Osteocyte (in vitro differentiated cells): ENCODE measurements at places on chromosomes 3 and 15. TPM values are rescaled to one million over a fixed set of nuclear protein-coding genes. Genes with fewer than 3 reads are reported as not detected.

DNA sequence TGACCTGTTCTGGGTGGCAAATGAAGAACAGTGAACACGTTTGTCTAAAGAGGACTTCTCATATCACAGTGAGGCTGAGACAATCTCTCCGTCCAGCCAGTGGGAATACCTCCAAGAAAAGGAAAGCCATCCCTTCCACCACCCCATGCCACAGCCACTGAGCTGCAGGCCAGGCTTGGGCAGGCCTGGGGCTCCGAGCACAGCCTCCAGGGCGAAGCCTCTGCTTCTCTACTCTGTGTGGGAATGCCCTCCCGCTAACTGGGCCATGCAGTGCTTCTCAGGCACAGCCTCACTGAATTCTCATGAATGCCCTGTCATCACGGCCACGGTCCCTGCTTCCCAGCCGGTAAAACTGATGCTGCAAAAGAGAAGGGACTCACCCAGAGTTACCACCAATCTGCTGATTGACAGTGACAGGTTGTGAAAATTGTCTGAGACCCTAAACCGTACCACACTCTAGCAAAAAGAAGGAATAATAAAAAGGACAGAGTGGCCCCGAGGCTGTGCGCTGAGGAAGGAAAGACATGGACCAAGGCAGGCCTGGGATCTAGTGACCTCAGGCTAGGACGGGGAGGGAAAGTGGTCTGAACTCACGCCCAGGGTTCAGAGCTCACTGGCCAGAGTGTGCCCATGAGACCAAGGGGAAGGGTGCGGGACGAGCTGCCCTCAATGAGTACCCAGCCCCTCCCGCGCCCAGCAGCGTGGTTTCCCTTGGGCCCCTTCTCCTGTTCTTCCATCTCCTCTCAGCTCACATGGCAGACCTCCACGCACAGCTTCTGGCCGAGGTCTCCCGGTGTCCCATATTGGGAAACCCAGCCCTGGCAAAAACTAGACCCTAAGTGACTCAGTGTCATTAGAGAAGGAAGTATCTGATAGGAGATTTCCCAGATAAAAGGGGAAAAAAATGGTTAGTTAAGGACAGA is 52.8 kb downstream of the DHX30 start:
- H3K36me3 ChIP-seq: peaks cover 40% of the 10 kb centered on the region
- H3K27me3 ChIP-seq: no peaks in the 10 kb centered on the region
- DNase-seq: no peak
- no peaks in the 10 kb centered on the region for H3K4me1 ChIP-seq

GRCh38 chr3:142657033-142657432 is 60.8 kb downstream of the PLS1 start:
- no peak for DNase-seq
- no peak overlapping the region for H3K4me3 ChIP-seq
- H3K4me1 ChIP-seq: peaks cover 9% of the 10 kb centered on the region

GRCh38 chr3:100256731-100257151 is 4.1 kb upstream of the TBC1D23 start:
- no peak for DNase-seq
- H3K4me1 ChIP-seq: peaks cover 30% of the 10 kb centered on the region
- H3K4me3 ChIP-seq: no peak overlapping the region

DNA sequence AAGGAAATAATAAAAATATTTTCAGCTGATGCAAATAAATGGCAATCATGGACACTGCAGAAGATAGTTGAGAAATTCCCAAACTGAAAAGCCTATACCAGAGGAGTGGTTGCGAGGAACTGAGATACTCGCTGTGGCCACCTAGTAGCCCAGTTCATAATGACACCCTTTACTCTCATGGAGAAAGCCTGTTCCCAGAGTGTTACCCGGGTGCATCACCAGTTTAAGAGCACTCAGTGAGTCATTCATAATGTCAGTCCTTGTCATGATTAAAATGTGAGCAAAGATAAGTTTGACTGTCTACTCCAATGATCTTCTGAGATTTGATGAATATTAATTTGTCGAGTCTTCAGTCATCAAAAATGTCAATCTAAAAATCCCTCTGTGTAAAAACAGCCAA is 138.4 kb upstream of the LRRC3B start:
- no peak overlapping the region for H3K4me3 ChIP-seq
- no peak for DNase-seq

- H3K36me3 ChIP-seq: no peaks in the 10 kb centered on the region
- H3K4me1 ChIP-seq: no peaks in the 10 kb centered on the region
- no peak overlapping the region for H3K4me3 ChIP-seq
- no peak for DNase-seq
Observed at GRCh38 chr3:87997298-87997697, 61.5 kb downstream of the CGGBP1 start.

GRCh38 chr15:68493629-68494028 is 61.7 kb upstream of the ITGA11 start:
- H3K4me3 ChIP-seq: no peak overlapping the region
- H3K27me3 ChIP-seq: no peaks in the 10 kb centered on the region
- no peaks in the 10 kb centered on the region for H3K36me3 ChIP-seq
- H3K4me1 ChIP-seq: peaks cover 48% of the 10 kb centered on the region
- no peak for DNase-seq

DNA sequence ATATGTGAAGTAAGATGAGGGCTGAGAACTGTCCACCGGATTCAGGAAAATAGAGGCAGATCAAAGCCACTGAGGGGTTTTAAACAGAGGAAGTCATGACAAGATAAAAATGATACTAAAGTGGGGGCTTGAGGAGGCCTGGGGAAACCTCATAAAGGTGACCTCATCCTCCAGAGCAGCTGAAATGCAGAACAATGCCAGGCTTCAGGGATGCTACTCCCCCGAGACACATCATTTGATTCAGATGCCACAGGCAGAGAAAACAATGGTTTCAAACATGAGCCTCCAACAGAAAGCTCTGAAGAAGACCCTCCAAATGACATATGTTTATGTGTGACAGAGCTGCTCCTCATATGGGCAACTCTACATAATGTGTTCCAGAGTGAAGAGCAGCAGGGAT is 6.4 kb downstream of the CFAP20DC start:
- no peaks in the 10 kb centered on the region for H3K36me3 ChIP-seq
- no peaks in the 10 kb centered on the region for H3K27me3 ChIP-seq
- peaks cover 4% of the 10 kb centered on the region for H3K4me1 ChIP-seq
- no peak overlapping the region for H3K27ac ChIP-seq

DNA sequence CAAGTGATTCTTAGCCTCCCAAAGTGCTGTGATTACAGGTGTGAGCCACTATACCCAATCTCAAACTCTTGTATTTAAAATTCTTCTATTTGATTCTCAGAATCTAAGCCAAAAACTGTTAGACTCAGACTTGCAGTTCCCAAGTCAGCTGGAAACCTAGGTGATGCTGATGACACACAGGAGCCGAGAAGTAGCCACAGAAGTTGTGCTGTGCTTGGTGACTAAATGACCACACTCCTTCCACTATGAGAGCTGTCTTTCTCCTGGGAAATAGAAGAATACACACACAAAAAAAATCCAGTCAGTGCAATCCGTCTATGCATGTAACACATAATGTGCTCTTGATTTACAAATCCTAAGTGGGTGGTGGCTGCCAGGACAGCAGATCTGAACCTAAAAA is 33.9 kb downstream of the ILDR1 start:
- no peak overlapping the region for H3K4me3 ChIP-seq
- no peak overlapping the region for H3K27ac ChIP-seq
- no peak for DNase-seq
- no peaks in the 10 kb centered on the region for H3K36me3 ChIP-seq
- no peaks in the 10 kb centered on the region for H3K27me3 ChIP-seq
- no peaks in the 10 kb centered on the region for H3K4me1 ChIP-seq

DNA sequence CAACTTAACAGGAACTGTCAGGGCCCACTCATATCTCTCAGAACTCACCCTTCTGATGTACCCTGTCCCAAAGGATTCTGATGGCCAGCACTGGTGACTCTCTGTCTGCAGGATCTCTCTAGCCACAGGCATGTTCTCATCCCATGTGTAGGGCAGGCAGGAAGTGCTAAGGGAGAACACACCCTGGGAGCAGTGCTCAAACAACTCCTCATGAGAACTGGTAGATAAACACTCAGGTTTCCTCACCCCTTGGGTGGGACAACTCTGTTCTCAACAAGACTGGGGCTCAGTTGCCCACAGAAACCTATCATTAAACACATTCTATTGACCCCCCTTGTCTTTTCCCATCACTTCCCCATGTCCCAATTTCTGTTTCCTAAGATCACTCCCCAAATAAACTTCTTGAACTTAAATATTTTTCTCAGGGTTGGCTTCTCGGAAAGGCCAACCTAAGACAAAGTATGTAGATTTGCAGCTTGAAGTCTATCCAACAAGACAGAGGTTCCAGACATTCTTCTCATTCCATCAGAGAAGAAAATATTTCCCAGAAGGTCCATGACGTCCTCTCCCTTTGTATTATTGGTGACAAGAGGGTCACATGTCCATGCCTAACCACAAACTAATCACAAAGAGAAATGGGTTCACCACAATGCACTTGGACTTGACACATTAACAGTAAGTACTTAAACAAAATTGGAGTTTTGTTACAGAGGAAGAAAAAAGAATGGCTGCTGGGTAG is 276.6 kb upstream of the GADL1 start:
- H3K4me1 ChIP-seq: peaks cover 54% of the 10 kb centered on the region
- H3K27me3 ChIP-seq: no peaks in the 10 kb centered on the region
- H3K4me3 ChIP-seq: no peak overlapping the region
- H3K27ac ChIP-seq: peak overlapping the region; percentile 87
- H3K36me3 ChIP-seq: no peaks in the 10 kb centered on the region

DNA sequence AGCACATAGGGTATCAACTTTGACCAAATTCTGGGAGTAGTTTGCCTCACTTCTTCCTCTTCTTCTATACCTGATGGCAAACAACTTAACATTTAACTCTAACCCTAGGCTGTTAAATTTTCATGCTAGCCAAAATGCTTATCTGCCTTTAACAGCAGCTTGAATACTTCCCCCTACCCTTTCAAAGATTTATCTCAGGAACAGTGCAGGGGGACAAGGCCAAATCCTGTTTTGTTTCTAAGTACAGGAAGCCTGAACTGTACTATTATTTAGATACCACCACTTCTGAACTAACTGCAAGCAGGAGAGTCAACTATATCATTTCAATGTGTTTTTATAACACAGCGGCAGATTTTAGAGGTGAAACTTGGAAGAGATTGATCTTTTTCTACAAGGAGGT is 104.0 kb upstream of the CNTN6 start:
- H3K4me3 ChIP-seq: no peak overlapping the region
- no peak for DNase-seq
- no peaks in the 10 kb centered on the region for H3K27me3 ChIP-seq
- H3K27ac ChIP-seq: no peak overlapping the region
- no peaks in the 10 kb centered on the region for H3K4me1 ChIP-seq

DNA sequence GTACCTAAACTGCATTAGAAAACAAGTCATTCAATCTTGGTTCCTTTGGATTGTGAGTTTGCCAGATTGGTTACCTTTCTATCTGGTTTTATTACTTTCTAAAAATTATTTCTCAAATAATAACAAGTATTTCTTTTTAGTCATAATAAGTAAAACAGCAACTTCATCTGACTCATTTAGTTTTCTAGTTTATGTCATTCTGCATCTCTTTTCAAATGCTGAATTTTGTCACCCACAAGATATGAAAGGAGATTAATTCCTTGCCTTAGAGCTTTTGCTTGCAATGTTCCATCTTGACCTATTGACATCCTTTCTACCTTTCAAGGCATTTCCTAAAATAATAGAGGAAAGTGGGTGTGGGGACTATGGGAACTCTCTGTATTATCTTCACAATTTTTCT is 253.6 kb upstream of the PEX5L start:
- peaks cover under 1% of the 10 kb centered on the region for H3K27me3 ChIP-seq
- no peak for DNase-seq
- no peaks in the 10 kb centered on the region for H3K36me3 ChIP-seq

DNA sequence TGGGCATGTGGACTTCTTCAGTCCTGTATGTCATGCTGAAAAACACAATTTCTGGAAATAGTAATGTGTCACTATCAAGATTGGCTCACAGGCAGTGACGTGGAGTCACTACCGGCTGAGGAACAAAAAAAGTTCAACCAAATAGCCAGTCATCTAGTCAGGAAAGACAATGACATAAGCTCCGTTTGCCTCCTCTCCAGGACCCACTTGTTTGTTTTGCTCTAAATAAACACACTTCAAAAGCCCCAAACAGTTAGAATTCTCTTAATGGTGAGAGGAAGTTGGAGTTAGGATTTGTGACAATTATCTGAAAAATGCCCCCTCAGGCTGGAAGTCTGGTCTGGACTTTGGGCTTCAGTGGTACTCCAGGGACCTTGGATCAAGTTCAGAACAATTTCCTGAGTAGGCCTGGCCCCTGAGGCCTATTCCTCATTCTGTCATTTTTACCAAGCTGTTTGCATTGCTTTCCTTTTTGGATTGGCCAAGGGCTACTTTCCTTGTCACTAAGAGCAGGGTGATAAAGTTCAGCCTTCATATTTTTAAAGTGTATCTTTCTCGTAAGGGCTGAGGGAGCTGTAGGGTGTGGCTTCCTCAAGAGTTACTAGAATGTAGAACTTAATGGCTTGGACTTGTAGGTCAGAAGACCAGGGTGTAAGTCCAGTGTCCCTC is 98.9 kb downstream of the EOMES start:
- no peaks in the 10 kb centered on the region for H3K27me3 ChIP-seq
- no peaks in the 10 kb centered on the region for H3K36me3 ChIP-seq
- H3K4me1 ChIP-seq: peaks cover 30% of the 10 kb centered on the region
- peak overlapping the region; percentile 82 for H3K27ac ChIP-seq
- no peak overlapping the region for H3K4me3 ChIP-seq

DNA sequence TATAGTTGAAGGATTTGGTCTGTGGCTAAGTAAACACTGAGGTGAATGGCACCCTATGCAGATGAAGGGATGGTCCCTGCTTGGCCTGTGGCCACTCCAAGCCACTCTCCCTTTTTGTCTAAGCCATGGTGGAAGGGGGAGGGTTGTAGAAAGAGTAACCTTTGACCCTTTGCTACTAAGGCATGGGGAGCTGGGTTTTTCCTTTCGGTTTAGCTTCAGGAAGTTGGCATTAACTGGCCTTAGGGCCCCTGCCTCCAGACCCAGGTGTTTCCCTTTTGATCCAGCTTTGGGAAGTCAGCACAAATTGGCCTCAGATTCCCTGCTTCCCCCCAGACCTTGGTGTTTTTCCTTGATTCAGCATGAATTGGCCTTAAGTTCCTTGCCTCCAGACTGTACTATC is 49.5 kb downstream of the EFCAB12 start:
- H3K36me3 ChIP-seq: no peaks in the 10 kb centered on the region
- H3K4me3 ChIP-seq: no peak overlapping the region
- H3K4me1 ChIP-seq: no peaks in the 10 kb centered on the region
- no peaks in the 10 kb centered on the region for H3K27me3 ChIP-seq

DNA sequence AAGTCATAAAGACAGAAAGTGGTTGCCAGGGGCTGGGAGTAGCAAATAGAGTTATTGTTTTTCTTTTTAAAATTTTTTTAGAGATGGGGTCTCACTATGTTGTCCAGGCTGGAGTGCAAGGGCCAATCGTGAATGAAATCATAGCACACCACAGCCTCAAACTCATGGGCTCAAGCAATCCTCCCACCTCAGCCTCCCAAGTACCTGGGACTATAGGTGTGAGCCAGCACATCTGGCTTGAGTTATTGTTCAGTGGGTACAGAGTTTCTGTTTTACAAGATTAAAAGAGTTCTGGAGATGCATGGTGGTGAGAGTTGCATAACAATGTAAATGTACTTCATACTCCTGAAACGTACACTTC is 23.6 kb downstream of the PFKFB4 start:
- H3K4me3 ChIP-seq: no peak overlapping the region
- no peaks in the 10 kb centered on the region for H3K27me3 ChIP-seq
- H3K36me3 ChIP-seq: peaks cover 27% of the 10 kb centered on the region
- H3K4me1 ChIP-seq: no peaks in the 10 kb centered on the region
- H3K27ac ChIP-seq: no peak overlapping the region

The ARGFX gene
- total RNA-seq: not detected in 2 replicates

The RPL4 gene
- total RNA-seq: 2,560 and 2,646 TPM in 2 replicates

The RTP1 gene
- total RNA-seq: not detected in 2 replicates

The ISG20 gene
- total RNA-seq: 8.4 and 10.2 TPM in 2 replicates

The C2CD4B gene
- not detected in 2 replicates for total RNA-seq

The TMEM207 gene
- total RNA-seq: not detected in 2 replicates
